ENCODE measurements at places on chromosomes 1 and 21.
A peak's percentile ranks its signal among the peaks of the same experiment; 100 is the strongest.

DNA sequence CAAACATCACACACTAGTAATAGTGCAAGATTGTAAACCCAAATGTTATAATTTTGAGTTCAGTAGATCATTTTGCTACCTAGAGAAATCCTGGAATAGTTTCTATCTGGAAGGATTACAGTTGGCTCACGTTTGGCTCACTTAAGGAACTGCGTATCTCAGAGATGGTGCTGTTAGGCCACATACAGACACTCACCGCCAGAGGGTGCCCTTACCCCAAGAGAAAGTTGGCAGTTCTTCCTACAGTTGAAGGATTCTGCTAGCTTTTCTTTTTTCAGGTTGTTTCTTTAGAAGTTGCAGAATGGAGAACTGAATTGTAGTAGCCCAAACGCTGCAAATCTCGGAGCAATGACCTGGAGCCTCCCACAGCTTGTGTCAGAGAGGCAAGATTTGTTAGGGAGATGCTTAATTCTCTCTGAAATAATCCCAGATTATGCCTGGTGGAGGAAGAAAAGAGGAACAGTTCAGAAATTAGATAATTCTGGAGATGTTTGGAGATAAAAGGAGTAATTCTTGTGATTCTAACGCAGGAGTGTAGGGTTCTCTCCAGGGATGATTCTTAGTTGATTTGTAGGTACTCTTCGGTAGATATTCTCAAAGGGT lies 87.9 kb upstream of the PAPPA2 start:
- DNase-seq = peak; percentile 63

DNA sequence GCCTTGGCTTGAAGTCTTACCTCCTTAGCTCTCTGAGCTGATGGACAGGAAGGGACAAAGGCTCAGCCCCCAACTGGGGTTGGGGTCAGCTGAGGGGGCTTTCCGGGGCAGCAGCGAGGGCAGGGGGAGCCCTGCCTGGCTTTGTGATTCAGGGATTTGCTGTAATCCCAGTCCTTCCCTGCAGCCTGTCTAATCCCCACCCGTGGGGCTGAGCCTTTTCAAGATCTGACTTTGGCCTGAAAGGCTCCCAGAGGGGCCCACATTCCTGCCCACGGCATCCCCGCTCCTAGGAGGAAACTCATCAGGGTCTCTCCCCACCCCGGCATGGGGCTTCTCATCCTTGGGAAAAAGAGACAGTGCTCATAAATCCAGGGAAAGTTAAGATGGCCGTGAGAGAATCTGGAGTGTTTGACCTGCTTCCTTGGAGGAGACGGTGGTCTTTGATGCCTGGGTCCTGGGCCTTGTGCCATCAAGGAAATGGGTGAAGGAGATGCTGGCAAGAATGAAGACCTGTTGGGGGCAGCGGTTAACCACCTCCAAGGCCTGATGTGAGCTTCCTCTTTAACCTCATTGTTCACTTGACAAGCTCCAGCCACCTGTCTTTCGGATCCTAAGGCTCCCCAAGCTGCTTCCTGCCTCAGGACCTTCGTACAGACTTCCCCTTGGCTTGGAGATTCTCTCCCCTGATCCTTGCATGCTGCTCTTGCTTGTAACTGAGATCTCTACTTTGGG lies 83.1 kb upstream of the WNT4 start:
- no peak for DNase-seq

DNA sequence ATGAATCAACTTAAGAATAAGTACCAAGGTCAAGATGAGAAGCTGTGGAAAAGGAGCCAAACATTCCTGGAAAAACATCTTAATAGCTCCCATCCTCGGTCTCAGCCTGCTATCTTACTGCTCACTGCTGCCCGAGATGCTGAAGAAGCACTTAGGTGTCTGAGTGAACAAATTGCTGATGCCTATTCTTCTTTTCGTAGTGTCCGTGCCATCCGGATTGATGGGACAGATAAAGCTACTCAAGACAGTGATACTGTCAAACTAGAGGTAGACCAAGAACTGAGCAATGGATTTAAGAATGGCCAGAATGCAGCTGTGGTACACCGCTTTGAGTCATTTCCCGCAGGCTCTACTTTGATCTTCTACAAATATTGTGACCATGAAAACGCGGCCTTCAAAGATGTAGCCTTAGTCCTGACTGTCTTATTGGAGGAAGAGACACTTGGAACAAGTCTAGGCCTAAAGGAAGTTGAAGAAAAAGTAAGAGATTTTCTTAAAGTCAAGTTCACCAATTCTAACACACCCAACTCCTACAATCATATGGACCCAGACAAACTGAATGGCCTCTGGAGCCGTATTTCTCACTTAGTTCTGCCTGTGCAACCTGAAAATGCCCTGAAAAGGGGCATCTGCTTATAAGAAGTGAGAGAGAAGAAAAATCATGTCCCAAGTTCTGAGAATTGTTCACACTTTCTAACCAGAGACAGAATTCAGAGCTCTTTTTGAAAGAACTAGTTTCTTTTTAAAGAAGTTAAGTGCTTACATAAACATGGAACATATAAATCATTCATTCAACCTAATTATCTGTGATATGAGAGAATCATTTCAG lies 35.7 kb downstream of the TOR1AIP1 start:
- no peak for DNase-seq

DNA sequence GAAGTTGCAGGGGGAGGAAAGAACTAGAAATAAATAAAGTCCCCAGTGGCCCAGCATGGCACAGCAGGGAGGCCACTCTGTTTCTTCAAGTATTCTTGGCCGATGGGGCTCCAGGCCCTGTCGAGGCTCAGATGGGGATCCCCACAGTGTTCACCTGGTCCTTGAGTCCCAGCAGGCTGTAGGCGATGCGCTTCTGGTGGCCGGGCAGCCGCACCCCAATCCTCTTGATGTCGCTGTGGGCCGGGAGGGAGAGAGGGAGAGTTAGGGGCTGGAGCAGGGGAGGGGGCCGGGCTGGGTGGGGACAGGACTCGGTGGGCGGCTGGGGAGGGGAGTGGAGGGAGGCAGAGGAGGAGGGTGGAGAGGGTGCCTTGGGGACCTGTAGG lies 30.8 kb downstream of the EPHA2 start:
- DNase-seq = no peak

- DNase-seq = no peak
Observed at GRCh38 chr1:240362046-240362445, 249.9 kb downstream of the GREM2 start.

- no peak for DNase-seq
Observed at GRCh38 chr1:97013136-97013535, 291.6 kb downstream of the PTBP2 start.

DNA sequence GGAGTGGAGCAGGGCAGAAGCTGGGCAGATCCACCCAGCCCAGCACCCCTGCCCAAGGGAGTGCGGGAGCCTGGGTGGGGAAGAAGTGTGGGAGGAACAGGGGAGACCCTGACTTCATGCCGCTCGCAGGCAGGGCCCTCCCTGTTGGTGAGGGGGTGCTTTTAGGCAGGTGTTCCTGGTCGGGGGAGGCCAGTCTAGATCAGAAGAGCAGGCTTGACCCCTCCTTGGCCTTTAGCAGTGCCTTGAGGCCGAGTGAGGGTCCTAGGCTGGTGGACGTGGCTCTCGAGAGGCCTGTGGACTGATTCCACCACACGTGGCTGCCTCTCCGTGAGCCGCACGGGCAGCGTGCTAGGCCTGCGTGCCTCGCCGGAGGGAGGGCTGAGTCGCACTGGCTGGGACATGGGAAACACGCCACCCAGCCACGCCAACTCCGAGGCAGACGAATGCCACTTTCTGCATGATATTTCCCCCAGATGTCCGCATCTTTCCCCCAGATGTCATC lies 19.4 kb upstream of the COL18A1 start:
- no peak for DNase-seq

DNA sequence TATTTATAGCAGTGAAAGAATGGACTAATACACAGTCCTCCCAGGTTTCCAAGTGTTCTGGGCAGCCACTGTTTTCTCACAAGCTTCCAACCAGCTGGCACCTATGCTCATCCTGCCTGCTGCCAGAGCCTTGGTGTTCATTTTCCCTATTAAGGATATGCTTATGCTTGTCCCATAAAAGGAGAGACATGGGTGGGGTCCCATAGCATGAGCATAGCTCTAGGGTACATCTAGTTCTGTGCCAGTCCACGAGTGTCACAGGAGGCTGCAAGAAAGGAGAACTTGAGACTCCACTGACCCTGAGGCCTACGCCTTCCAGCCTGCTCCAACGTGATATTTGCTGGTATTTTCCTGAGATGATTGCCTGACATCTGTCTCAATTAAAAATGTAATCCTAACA lies 192.4 kb upstream of the PTGFR start:
- DNase-seq = no peak

- DNase-seq = no peak
Observed at GRCh38 chr1:17533201-17533600, 6.3 kb upstream of the ARHGEF10L start.

- no peak for DNase-seq
Observed at GRCh38 chr21:38266732-38267131, 9.9 kb downstream of the KCNJ15 start.

- peak; percentile 28 for DNase-seq
Observed at GRCh38 chr1:6745073-6745472, 40.2 kb upstream of the CAMTA1 start.

DNA sequence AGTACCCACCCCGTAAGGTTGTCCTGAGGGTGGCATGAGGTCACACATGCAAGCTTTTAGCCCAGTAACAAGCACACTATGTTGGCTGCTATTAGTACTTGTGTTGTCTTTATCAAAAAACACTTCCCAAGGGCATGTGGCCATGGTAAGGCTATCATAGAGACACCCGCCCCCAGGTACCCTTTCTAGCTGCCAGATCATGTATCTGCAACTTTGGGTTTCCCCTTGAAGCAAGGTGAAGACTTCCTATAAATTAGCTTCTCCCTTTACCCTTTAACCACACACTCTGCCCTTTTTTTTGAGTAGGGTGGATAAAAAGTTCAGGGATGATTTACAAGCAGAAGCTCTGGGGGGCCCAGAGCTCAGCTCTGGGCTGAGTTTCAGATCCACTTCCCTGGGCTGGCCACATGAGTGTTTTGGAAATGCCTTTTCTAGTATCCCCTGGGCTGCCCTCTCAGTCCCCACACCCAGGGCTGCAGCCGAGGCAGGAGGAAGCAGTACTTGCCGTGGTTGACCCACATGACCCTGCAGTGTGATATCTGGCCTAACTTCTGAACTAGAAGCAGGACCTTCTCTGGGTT lies 2.0 kb downstream of the ZDHHC18 start:
- DNase-seq = no peak

- no peak for DNase-seq
Observed at GRCh38 chr1:59427155-59427554, 130.3 kb downstream of the FGGY start.

DNA sequence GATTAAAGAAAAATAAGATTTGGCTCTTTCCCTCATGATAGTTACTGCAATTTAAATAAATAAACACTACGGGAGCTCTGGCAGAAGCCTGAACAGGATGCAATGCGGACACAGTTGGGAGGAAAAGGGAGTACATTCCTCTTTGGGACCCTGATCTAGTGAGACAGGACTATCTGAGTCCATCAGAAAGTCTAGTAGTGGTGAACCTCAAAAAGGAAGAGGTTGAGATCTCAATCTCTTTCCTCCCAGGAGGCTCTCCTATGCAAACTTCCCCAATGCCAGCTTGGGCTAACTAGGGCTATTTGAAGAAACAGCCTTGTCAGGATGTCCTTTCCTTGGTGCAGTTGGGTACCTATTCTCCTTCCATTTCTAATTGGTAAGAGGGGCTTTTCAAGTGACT lies 4.9 kb upstream of the ABCD3 start:
- no peak for DNase-seq

DNA sequence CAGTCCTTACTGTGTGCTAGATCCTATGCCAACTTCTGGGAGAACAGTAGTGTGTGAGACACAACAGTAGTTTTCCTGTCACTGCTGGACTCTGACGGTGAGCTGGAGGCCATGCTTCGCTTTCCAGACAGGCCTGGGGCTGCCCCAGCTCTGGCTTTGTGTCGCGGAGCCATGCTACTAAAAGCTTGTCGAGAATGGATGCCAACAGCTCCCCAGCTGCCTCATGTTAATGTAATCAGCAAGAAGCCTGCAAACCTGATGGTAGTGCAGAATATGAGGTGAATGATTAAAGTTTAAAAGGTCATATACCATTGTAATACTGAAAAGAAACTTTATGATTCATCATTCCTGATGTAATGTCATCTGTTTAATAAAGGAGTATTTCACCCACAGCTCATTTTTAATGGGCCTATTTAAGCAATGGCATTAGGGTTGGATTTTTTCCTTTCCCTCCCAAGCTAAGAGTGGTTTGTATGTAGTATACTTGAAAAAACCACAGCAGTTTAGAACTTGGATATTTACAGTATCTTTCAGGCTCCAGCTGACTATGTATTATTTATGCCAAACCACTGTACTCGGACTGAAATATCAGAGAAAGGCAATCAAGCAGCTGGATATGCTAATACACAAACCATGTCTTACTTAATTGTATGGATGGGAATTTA lies 343.0 kb downstream of the NUF2 start:
- DNase-seq = no peak

DNA sequence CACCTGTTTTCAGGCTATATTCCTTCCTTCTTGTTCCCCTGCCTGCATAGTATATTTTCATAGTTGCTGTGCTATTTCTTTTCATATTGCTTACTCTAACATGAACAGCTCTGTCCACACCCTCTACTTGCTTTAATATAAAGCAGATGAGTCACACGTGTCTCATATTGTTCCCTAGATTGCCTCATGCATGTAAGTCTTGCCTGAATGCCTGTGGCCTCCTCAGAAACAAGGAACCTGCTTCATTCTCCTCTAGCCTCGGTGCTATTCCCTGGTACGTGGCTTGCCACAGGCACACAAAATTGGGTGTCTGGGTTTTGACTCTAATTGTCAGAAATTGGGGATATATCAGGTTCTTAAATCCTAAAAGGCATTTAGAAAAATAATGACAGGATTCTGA lies 16.5 kb upstream of the PKP1 start:
- DNase-seq = no peak

- DNase-seq = no peak
Observed at GRCh38 chr1:66350001-66350547, 183.9 kb upstream of the SGIP1 start.

- no peak for DNase-seq
Observed at GRCh38 chr1:235160383-235160956, 580 bp downstream of the RBM34 start.

- no peak for DNase-seq
Observed at GRCh38 chr21:37658817-37659458, 257.3 kb downstream of the KCNJ6 start.

DNA sequence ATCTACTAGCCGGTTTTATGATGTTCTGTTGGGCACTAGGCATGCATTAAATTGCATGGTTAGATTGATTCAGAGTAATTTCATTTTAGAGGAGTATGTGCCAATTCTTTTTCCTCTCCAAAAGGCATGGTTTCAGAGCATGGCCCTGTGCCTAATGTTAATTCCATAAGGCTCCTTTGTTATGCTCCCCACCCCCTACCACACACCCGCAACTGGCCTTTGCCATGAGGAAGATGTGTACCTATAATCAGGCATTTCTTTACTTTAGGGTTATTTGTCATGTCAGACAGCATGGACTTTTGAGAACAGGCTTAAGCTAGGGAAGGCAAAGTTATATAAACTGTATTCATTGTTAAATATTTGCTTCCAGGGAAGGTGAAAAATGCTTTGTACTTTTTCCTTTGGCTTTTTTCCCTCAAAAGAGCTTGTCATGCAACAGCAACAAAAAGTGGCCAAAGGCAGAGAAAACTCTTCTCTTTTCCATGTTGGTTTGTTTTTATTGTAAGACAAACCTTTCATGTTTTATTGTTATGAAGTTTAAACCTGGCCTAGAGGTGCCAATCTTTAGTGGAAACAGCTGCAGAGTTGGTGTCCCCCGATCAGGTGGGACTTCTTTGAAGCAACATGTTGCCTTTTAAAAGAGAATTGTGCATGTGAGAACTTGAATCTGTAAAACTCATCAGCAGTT lies 24.3 kb upstream of the NBL1 start:
- DNase-seq = no peak

Data from stimulated activated CD4-positive, alpha-beta T cell treated with anti-CD3 and anti-CD28 coated beads, Interleukin-12 subunit alpha, Interleukin-12 subunit beta, amount 100 ng/mL, for 24 hours (primary cell).